ENCODE measurements at places on chromosomes 6 and 20.

GRCh38 chr6:18503206-18503592 lies 116.0 kb downstream of the RNF144B start:
- DNase-seq: no peak

GRCh38 chr6:101458826-101459225 lies 65.3 kb downstream of the GRIK2 start:
- DNase-seq: no peak

DNA sequence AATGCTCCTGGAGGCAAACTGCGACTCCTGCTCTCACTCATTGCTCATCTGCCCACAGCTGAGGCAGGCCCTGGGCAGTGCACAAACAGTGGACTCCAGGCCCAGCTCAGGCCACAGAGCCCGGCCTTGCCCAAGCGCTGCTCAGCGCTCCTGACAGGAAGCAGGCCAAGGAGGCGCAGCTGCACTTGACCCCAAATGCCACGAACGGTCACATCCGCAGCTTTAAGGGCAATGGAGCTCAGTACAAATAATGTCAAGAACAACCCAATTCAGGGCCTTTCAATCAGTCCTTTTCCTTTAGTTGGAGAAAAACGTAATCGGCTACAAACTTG lies 33.8 kb downstream of the RRBP1 start:
- no peak for DNase-seq

DNA sequence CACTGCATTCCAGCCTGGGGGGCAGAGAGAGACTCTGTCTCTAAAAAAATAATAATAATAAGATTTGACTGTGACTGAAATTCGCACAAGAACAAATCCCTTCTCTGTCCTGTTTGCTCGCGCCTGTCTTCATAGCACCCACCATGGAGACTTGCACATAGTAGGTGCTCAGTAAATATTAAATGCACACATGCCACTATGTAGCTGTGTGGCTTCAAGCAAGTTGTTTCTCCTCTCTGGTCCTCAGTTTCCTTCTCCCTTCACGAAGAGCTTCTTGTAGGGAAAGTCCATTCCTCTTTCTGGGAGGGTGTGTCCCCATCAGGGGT lies 15.4 kb upstream of the PTGIS start:
- no peak for DNase-seq

- no peak for DNase-seq
These were observed 42.0 kb upstream of the MCHR2 start for GRCh38 chr6:100035873-100036653.

DNA sequence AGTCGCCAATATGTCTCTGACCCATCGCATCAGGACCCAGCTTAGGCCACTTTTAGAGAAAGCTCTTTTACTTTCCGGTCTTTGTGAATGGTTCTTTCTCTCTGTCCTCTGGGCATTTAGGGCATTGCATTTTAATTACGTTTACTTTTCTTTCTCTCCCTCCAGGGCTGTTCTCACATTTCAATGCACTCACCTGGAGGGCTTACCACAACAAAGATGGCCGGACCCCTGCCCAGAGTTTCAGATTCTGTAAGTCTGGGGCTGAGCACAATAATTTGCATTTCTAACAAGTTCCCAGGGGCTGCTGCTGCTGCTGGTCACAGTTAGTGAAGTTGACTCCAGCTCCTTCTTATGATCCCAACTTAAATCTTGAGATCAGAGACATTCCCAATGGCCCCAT lies 3.0 kb downstream of the ANKRD66 start:
- DNase-seq: no peak

DNA sequence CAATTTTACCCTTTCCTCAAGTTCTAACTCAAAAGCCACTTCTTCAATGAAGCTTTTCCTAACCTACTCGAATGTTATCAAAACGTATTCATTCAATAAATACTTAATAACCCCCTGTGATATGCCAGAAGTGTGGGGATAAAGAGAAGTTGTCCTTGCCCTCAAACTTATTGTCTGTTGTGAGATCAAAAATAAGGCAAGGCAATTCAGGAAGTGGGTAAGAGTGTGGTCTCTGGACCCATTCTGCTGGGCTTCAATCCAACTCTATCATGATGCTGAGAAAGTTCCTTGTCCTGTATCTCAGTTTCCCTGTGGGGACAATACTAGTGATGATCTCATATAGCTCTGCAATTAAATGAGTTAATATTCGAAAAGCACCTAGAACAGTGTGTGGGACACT lies 92.8 kb downstream of the PRDM1 start:
- no peak for DNase-seq

DNA sequence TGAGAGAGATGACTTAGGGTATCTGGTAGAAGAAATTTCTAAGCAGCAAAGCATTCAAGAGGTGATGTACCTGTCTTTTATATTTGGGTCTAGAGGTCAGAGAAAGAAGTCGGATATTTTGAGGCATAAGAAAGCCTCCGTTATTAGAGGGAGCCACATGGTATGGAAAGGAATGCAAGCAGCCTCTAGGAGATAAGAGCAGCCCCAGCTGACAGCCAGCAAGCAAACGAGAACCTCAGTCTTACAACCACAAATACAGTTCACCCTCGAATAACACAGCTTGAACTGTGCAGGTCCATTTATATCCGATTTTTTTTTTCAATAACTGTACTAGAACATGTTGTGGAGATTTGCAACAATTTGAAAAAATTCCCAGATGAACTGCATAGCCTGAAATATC lies 190.7 kb upstream of the VGLL2 start:
- DNase-seq: no peak

GRCh38 chr6:42507901-42508300 lies 55.9 kb upstream of the UBR2 start:
- DNase-seq: no peak

- no peak for DNase-seq
These were observed 21.5 kb downstream of the COL9A3 start for GRCh38 chr20:62838128-62838891.

GRCh38 chr6:39941138-39941537 lies 6.9 kb upstream of the MOCS1 start:
- no peak for DNase-seq

- DNase-seq: no peak
These were observed 228.2 kb downstream of the MYLK4 start for GRCh38 chr6:2522521-2522920.
